ENCODE measurements at places on chromosomes 6 and 20.

- DNase-seq = no peak
Observed at GRCh38 chr6:148423133-148423532, 80.5 kb downstream of the SASH1 start.

GRCh38 chr6:37840940-37841300 lies 21.4 kb downstream of the ZFAND3 start:
- DNase-seq = no peak

DNA sequence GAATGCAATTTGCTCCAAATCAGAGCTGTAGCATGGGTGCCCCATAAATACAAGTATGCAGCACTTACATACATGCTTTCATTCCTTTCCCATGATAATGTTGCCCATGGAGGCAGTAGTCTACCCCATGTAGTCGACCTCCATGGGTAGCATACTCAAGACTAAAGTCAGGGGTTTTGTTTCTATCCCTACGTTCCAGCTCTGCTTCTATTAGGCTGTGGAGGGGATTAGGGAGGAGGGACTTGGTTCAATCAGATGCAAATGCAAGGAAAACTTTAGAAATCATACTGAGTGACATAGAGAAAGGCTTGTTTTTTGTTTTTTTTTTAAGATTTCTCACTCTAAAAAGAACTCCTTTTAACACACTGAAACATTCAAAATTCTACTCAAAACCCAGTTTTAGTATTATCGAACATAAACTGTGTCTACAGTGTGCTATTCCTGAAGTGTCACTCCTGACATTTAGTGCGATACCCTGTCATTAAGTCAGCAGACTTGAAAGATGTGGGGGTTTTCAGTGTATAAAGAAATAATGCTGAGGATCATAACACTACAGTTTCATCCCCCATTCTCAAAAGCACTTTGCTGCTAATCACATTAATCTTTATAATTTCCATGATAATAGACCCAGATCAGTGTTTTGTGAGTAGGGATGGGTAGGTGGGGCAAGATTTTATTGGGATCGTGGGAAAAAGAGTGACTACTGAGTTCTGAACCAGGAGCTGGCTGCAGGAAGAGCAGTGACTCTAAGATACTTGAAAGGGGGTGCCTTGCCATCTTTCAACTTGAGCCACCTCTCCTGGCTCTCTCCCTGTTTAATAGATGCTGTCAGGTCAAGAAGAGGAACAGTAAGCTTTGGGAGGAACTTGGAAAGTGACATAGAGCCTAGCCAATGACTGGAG lies 40.4 kb upstream of the SCML4 start:
- no peak for DNase-seq

GRCh38 chr6:156163311-156163710 lies 613.9 kb upstream of the ARID1B start:
- no peak for DNase-seq

GRCh38 chr20:47150403-47151152 lies 205.9 kb downstream of the ZMYND8 start:
- peak; percentile 27 for DNase-seq

GRCh38 chr6:24353861-24354260 lies 4.0 kb downstream of the DCDC2 start:
- no peak for DNase-seq

GRCh38 chr6:44514085-44514484 lies 126.6 kb downstream of the CDC5L start:
- no peak for DNase-seq

DNA sequence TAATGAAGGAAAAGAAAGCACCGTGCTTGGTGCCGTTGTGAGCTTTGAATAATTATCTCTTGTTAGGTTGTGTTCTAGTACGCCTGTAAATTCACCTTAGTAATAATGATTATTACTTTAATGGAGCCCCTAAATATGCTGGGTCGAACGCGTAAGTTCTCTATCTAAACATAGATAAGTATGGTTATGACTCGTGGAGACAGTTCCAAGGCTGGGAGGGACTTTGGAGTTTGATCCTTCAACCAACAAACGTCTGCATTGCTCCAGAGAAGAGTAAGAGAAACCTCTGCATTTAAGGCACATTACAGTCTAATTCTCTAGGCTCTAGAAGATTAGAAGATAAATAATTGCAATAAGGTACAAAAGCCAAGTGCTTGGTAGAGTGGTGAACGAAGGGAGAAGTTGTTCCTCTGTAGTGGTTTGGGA lies 514 bp downstream of the ACOT13 start:
- DNase-seq = no peak

DNA sequence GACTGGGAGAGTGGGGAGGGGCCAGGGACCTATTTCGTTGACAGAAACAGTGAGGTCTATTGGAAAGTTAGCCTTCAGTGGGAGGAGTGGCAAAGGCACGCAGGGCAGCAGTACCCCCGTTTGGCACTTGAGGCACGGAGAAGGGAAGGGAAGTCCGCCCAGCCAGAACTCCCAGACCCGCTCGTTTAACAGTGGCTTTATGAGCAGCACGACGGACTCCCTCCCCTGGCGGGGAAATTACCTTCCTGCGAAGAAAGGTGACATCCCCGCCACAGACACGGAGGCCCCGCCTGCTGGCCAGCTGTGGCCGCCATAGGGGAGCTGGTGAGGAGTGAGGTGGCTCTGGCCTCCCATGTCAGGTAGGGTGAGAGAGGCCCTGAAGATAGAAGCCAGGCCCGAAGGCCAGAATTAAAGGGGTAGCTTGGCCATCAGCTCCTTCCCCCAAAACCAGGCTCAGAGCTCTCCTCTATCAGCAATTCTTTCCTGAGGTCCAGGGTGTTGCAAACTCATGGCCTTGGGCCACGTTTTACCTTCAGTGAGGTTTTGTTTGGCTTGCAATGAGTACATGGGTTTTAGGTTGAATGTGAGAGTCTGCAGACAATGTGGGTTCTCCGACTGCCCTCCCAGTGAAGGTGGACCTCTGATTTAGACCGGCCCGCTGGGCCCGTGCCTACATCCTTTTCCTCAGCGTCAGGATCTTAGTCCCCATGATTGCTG lies 123.7 kb downstream of the MRPL14 start:
- peak; percentile 10 for DNase-seq

GRCh38 chr20:23148731-23149570 lies 62.8 kb upstream of the CD93 start:
- DNase-seq = no peak

- no peak for DNase-seq
Observed at GRCh38 chr20:46058599-46059281, 29.7 kb downstream of the SLC12A5 start.

DNA sequence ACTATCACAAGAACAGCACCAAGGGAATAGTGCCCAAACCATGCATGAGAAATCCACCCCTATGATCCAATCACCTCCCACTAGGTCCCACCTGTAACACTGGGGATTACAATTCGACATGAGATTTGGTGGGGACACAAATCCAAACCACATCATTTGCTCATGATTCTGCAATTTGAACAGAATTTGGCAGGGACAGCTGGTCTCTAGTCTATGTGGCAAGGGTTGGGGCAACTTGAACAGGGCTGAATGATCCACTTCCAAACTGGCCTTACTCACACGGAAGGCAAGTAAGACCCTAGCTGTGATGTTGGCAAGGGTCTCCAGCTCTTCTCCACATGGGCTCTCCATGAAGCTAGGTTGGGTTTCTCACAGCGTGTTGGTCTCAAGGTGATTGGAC lies 10.1 kb upstream of the FKBP5 start:
- DNase-seq = no peak

DNA sequence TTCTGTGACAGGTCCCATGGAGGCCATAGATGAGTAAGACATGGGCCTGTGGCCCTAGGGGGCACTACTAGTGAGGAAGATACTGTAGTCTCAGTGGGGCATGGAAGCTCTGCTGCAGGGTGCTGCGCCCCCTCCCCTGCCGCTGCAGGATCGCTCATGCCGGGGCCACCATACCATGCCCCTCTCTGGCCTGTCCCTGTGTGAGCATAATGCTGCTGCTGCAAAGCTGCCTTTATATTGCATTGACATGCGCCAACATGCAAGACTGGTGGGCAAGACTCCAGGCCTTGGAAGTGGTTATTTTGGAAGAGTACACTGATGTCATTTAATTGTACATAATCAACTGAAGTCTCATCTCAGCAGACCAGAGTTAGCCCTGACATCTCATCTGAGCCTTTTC lies 60.0 kb downstream of the TOX2 start:
- DNase-seq = no peak

GRCh38 chr20:35264755-35265154 lies 13.2 kb downstream of the MMP24OS start:
- DNase-seq = no peak

DNA sequence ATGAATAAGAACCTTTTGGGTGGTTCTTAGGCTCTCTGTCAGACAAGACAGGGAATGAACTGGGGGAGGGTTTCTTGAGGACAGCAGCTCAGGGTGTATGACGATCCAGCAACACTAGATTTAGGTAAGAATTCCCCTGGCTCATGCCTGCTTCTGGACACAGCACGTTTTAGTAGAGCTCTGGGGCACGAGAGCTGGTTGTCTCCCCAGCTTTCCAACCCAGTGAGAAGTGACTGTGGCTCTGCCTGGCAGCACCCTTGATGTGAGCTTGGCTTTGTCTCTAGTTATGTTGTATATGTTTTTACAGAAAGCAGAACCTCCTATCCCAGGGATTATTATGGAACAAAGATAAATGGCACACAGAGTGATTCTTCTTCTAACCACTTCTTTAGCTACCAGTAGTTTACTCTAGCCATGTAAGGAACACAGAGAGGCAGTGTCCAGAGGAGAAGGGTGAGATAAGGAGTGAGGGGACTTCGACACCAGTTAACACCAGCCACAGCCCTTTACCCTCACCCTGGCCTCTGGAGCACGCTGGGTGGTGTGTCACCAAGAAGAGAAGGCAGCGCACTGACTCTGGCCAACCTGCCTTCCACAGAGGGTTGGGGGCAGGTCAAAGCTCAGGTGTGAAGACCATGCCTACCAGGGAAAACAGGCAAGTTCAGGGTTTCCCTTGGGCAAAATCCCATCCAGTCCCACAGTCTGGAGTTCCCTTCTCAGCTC lies 3.9 kb downstream of the APOBEC2 start:
- DNase-seq = no peak

Data from activated CD4-positive, alpha-beta T cell treated with anti-CD3 and anti-CD28 coated beads, Interleukin-2, amount 50 U/mL, for 48 hours (primary cell).